Lung (tissue), 17 donors: ENCODE measurements at places on chromosomes 5 and 9. TPM values are rescaled to one million over a fixed set of nuclear protein-coding genes. Genes with fewer than 3 reads are reported as not detected.

DNA sequence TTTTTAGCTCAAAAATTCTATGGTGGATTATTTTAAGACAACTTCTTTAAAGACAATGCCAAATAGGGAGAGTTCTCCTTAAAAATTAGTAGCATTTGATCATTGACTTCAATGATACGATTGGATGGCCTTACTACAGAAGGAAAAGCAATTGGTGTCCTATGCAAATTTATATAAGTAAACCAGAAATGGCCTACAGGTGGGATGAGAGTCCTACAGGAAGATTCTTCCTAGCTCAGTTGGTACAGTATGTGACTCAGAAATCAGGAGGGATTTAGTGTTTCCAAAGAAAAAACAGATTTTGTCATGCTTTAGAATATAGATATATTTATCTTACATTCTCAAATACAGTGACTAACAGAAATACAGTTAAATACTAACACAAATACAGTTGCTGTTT, 6.5 kb downstream of the ANKRA2 start:
- no peak for DNase-seq

DNA sequence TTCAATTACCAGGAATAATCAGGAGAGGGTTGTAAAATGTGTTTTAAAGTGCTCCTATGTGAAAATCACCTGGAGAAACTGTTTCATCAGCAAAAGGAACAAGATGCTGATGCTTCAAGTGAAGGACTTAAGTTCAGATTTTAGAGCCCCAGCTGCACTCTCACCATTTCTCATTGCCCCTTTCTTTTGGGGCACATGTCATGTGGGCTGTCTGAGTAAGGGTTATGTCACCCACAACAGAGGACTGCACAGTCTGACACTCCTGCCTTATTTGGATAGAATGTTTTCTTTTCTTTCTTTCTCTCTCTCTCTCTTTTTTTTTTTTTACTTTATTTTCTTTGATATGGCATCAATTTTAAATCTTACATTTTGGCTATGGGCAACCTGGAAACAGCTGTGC, 204.1 kb upstream of the EFNA5 start:
- DNase-seq, result no peak

DNA sequence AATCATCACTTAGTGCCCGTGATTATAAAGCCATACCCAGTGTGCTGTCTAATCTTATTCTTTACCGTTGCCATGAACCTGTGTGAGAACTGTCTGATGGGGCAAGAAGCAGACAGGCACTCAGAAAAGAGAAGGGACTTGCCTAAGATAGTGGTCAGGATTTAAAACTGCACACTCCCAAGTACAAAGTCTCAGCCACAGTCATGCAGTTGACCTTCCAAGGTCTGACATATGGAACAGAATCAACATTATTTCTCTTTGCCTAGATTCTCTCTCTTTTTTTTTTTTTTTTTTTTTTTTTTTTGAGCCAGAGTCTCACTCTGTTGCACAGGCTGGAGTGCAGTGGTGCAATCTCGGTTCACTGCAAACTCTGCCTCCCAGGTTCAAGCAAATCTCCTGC, 1.9 kb upstream of the PPP2CA start:
- no peak for DNase-seq

DNA sequence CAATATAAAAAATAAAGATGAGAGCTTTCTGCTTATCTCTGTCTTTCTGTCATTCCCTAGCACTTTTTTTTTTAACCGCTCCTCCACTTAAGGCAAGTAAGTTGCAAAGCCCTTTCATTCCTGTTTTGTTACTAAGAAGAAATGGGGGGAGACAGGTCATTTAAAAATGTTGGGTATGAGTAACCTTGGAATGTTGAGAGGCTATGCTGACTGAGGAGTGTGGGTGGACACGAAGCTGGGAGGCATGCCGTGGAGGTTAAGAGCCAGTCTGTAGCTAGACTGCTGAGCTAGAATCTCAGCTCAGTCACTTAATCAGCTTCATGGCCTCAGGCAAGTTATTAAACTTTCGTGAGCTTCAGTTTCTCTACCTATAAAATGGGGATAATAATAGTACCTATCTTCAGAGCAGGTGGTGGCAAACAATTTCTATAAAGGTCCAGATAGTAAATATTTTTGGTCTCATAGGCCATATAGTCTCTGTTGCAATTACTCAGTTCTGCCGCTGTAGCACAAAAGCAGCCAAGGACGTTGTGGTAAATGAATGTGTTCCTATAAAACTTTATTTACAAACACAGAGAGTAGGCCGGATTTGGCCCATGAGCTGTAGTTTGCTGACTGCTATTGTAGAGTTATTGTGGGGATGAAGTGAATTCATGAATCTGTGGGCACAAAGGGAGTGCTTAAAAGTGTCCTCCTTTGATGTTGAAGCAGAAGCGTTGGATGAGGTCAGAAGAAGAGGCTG, 220.0 kb downstream of the GABBR2 start:
- DNase-seq, result peak; percentile 12

DNA sequence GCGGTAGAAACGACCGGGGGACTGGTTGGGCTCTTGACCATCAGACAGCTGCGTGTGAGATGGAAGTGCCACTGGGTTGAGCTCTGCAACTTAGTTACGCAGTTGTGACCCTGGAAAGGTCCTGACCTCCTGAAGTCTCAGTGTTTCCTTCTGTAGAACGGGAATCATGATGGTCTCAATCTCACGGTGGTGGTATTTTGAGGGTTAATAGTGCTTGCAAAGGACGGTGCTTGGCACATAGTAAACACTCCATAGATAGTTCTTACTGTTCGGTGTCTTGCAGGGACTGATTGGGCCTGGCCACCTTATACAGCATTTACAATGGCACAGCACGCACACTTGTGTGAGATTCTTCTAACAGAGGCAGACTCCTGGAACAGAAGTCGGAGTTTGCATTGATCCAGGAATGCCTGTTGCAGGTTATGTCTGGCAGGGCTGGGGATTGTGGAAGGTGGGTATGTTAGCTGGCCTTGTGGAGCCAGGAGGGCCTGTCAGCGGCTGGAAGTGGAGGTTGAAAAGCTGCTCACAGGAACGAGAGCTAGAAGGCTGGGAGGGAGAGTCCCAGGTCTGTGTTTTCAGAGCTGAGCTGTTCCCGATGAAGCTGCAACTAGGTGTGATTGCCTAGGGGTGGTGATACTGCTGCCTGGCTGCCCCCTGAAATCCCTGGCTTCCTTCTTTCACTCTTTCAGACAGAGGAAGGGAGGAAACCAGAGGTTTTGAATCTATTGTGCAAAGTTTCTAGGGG, 962 bp upstream of the TXN start:
- DNase-seq, result peak; percentile 13

DNA sequence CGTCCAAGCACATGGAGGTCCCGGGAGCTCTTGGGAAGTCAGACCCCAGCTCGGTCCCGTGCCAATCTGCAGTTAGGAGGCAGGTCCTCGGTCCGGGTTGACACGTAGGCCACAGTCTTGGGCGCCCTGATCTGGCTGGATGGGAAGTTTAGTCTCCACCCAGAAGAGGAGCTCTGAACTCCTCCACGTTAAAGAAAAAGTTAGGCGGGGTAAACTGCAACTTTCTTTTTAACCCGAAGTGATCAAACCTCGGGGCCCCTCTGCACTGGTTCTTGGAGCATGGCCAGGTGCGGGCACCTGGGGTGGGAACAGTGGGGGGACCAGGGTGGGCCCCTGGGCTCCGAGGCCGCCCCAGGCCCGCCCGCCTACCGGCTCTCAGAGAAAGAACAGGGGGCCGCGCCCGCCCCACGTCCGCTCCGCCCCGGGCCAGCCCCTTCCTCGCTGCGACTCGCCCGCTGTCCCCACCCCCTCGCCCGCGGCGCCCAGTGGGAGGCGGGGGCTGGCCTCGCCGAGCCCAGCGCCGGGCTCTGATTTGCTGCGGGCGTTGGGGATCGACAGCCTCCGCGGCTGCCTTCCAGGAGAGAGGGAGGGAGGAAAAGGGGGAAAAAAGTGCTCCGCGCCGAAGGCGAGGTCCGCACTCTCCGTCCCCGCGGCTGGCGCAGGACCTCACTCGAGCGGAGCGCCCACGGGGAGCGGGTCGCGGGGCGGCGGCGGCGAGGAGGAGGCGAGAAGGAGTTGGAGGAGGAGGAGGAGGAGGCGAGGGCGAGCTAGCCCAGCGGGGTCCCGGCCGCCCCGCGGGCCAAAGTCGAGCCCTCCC, at the start of gene COL5A1:
COL5A1 (plus strand) TSS at position 631 of the 817 bp plus-strand sequence. CDS start 385 bp downstream, outside the sequence.
- DNase-seq, result peak; percentile 96

DNA sequence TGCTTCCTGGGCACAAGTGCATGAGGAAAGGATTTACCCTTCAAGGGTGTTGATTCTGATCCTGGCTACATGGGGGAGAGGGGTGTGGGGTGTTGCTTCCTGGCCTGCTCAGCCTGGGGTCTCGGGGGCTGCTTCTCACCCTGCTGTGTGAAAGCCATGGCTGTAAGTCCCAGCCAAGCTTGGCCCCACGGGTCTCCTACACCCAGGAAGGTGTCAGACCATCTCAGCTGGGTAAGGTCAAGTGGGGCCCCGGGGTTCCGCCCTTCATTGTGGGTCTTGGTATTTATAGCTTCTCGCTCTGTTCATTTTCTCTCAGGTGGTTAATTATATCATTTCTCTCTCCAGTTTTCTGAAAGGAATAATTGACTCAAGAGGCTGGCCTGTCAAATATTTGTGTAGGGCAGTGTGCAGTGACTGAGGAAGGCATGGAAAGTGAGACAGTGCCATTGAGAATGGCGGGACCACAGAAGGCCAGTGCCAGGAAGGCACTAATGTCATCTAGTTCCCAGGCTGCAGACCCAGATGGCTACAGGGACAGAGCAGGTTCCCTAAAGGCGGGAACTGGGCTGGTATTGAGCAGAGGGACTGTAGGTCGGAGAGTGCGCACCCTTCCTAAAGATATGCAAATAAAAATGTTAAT, 126.0 kb downstream of the FOXD1 start:
- no peak for DNase-seq

The NPR3 gene
- total RNA-seq, result 86.9 TPM

The ENTR1 gene
- total RNA-seq, result 48.4 TPM
